ENCODE measurements at places on chromosomes 3 and 15.

DNA sequence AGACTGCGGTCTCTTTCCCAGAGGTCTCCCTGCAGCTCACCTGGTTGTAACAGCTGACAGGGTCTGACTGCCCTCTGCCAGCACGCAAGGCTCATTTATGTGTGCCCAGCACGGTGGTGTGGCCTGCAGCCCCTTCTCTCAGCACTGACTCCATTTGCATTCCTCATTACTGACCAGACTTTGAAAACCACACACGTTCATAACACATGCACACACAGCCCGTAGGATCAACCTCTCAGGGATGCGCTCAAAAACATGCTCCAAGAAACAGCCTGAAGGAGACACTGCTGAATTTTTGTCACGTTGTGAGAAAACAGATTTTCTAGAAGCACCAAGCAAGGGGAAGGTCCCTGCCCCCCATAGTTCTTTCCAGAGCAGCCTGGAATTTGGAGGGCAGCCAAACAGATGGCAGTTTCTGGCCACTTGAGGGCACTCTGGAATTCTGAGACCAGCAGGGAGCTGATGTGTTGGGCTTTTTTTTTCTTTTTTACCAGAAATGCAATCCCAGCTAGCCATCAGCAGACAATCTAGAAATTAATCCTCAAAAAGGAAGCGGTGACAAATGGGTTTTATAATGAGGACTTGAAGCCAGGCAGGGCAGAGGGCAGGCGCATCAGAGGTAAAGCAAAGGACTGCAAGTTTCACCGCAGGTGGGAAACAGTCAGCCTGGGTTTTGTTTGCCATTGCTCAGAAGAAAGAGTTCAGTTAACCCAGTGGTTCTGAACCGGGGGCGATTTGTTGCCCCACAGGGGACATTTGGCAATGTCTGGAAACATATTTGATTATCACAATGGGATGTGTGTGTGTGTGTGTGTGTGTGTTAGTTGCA, 170.5 kb upstream of the PROK2 start:
- peak; percentile 82 for DNase-seq

GRCh38 chr3:56111606-56112304, 356.5 kb downstream of the ERC2 start:
- no peak for DNase-seq

DNA sequence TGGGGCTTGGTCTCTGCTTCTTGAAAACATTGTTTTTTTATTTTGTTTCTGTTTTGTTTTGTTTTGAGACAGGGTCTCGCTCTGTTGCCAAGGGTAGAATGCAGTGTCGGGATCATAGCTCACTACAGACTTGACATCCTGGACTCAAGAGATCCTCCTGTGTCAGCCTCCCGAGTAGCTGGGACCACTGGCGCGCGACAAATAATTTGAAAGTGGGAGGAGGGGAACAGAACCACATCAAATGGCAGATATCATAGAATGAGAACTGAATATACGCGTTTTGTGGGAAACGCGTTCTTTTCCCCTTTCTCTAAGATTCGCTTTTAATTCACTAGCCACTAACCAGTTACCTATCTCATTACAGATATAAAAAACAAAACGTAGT, 641 bp upstream of the VPS13C start:
- no peak for DNase-seq

GRCh38 chr3:142148792-142149672, at the start of gene TFDP2:
TFDP2 (minus strand) TSS chr3:142149544; CDS start chr3:142101749, 47,795 bp downstream.
- peak; percentile 93 for DNase-seq

DNA sequence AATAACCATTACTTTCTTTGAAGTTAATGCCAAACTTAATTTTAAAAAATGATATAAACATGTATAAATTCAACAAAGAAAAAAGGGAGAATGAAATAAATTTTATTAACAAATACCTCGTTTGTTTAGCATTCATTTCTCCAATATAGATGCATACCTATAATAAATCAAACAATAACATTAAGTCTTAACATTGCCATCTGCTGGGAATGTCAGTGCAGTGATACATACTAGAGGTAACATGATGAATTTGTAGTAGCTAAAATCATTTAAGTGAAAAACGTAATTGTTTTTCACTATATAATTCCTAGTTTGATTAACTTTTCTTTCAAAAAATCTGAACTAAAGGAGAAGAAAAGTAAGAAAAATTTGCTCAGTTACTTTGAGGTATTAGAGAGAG, 340.2 kb upstream of the CBLB start:
- DNase-seq: no peak

GRCh38 chr15:95897651-95898050, 432.8 kb upstream of the NR2F2 start:
- no peak for DNase-seq

DNA sequence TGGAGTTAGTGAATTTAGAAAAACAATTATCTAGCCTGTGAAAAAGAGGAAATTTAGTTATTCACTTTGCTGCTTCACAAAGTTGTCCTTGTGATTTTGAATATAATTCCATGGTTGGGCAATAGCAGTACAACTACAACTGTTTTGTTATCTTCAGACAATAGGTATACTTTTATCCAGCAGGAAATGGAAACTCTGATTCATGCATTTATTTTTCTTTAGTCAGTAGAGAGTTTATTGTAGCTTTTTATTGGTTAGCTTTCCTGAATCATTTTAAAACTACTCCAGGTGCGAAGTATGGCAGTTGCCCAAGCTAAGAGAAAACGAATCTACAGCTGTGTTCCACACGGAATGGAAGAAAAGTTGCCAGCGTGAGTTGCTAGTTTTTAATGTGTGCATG, 80.3 kb downstream of the TM4SF4 start:
- no peak for DNase-seq

- DNase-seq: no peak
These were observed at the start of gene CLDN11 for GRCh38 chr3:170418422-170419398. CLDN11 (plus strand) TSS chr3:170418868; CDS start chr3:170419067, 199 bp downstream.

- DNase-seq: no peak
These were observed 64.8 kb upstream of the SATB1 start for GRCh38 chr3:18489939-18490338.

- no peak for DNase-seq
These were observed 96.7 kb downstream of the SV2B start for GRCh38 chr15:91196768-91197167.

DNA sequence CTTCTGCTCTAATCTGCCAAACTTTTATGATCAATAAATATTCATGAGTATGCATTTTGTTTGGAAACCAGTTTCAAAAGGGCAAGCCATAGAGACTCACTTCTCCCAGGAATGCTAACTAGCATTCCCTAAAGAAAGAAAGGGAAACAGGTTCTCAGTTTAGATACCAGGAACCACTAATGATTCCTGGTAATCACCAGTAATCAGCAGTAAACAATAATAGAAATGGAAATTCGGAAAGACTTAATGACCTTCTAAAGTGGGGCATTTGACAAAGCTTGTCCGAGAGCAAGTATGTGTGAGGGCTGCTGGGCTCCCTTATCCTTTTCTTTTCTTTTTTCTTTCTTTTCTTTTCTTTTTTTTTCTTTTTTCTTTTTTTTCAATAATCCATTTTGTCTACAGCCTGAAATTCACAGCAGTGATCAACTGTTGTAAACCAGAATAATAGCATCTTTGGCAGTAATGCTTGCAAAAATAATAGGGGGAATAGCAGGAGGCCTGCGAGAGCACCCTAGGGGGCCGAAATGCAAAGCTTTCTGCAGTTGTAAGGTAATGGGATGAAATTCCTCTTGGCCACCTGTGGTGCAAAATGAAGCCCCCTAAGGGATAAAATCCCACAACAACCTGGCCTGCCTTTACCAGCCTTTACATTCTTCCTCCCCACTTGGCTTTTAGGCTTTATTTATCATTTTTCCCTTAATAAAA, 253.2 kb downstream of the ZPLD1 start:
- DNase-seq: no peak

DNA sequence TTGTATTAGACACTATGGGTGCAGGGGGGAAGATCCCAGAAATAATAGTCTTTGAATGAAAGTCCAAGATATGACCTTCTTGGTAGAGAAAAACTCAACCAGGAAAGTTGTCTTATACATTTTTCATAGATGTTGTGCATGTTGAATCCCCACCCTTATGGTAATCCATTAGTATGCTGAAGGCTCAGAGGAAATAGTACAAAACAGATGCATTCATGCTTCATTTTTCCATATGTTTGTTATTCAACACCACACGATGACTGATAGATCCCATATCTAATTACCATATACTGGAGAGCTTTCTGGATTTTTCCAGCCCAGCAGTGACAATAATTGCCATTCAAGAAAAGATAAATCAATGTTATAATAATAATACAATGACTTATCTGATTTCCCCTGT, 487.4 kb downstream of the FGF12 start:
- no peak for DNase-seq

GRCh38 chr3:194200422-194201081, 64.6 kb downstream of the HES1 start:
- no peak for DNase-seq

GRCh38 chr15:63238796-63239195, 38.6 kb upstream of the APH1B start:
- no peak for DNase-seq

GRCh38 chr3:87069971-87070370, 79.0 kb upstream of the VGLL3 start:
- DNase-seq: no peak

DNA sequence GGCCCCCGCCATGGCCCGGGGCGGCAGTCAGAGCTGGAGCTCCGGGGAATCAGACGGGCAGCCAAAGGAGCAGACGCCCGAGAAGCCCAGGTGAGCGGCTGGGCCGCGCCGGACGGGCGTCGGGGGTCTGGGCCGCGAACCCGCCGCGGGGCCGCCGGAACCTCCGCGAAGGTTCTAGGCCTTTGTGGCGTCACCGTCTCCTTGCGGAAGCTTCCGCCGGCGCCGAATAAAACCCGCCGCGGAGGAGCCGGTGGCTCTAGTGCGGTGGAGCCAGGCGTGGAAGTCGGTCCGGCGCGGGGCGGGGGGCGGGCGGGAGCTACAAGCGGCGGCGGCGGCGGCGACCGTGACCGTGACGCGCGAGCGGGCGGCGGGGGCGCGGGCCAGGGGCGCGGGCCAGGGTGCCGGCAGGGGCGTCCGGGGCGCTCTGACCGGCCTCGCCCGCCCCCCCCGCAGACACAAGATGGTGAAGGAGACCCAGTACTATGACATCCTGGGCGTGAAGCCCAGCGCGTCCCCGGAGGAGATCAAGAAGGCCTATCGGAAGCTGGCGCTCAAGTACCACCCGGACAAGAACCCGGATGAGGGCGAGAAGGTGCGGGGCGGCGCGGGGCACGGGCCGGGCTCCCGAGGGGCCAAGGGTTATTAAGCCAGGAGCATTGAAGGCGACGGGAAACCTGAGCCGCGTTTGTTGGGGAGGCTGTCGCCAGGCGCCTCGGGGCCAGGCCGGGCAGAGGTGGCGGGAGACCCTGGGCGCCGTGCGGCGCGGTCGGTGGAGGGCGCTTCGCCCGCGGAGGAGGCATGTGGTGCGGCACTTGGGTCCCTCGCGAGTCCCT, at the start of gene DNAJA4:
Gene DNAJA4, plus strand, starts transcription at position 259 of the 833 bp plus-strand sequence. Its CDS starts 202 bp downstream, at position 461.
- peak; percentile 74 for DNase-seq

DNA sequence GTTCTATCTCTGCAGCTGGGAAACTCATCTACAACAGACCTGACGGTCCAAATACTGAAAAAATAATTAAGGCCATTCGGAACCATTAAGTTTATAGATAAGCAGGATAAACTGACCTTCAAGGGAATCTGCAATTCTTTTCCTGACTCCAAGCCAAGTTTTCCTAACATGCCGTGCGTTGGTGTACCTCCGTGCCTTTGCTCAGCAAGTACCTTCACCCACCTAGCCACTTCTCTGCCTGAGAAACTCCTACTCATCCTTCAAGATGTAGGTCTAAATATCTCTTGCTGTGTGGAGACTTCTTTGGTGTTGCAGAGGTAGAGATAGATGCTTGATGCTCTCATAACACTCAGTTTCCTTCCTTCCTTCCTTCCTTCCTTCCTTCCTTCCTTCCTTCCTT, 24.2 kb upstream of the BNC1 start:
- DNase-seq: no peak

DNA sequence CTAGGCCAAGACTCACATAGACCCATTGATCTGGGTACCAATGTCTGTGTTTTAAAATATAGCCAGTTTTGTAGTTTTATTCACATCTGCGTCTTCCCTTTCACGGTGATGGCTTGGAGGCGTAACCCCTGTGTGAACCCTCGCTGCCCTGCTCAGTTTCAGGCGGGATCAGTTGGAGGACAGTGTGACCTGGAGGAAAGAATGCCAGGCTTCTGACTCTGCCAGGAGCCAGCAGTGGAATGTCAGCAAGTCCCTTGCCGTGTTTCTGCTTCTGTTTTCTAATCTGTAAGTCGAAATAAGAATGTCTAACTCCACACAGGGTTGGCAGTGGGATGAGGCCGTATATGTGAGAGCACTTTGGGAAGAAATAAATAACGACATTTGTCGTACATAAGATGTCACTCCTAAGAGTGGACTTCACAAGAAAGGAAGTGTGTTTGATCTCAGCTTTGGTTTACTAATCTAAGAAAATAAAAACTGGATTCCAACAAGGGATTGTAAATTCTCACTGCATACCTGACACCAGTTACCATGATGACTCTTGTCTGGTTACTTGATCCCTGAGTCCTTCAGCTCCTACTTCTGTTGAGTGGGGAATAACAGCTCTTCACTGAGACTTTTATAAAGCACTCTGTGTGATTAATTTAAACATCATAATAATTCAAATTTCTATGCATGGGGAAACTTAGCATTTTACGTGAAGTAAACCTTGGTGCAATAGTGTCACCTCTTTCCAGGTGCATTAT, 6.3 kb upstream of the CA12 start:
- no peak for DNase-seq

DNA sequence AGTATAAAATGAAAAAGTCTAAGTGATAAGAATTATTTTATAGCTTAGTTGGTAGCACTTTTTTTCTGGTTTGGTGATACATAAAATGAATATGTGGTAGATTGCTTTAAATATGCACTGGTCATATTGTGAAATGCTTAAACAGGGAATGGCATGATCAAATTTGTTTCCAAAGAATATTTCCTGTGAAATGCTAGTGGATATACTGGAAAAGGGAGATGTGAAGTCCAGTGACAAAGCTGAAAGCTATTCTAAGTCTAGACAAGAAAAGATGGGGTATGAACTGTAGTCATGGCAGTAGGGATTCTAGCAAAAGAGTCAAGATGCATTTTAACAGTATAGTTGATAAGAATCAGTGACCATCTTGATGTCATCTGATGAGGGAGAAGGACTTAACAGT, 98.9 kb upstream of the MME start:
- no peak for DNase-seq

DNA sequence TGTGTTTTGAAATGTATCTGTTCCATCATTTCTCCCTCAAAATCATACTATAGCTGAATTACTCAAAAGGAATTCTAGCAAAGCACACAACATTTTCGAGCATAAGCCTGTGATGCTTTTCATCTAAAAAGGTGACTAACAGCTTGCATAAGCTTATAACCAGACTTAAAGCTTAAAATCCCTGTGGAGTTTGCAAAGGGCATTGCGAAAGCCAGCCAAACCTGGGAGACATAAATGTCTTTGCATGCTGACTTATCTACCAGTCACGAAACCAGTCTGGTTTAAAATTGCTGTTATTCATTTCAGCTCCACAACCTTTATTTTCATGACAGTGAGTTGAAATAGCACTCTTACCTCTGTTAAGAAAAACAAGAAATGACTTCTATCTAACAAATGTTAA, 35.6 kb upstream of the LIPC start:
- DNase-seq: no peak

GRCh38 chr3:129020691-129021090, 19.6 kb downstream of the EFCC1 start:
- DNase-seq: no peak

GRCh38 chr3:56468184-56469106, at the start of gene ERC2:
ERC2 (minus strand) TSS chr3:56468467.
- DNase-seq: peak; percentile 78

All from left forelimb (tissue), 1 donor.